ENCODE measurements at places on chromosomes 5 and 9.
A peak's percentile ranks its signal among the peaks of the same experiment; 100 is the strongest.

DNA sequence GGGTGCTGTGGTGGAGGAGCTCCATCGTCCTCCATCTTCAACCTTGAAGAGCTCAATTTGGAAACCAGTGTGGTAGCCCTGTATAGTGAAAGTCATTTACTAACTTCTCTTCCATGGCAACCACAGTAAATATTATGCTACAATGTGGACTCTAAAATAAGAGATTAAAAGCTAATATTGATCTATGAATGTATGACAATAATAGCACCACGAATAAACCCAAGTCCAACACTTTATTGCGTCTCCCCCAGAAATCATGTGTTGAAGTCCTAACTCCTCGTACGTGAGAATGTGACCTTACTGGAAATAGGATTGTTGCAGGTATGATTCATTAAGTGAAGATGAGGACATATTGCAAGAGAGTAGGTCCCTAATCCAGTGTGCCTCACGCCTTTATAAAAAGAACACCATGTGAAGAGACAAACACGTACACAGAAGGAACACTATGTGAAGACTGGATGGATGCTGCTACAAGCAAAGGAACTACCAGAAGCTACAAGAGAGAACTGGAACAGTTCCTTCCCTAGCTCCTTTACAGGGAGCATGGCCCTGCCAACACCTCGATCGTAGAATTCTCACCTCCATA lies 276.2 kb downstream of the PDE4D start:
- no peak for DNase-seq

DNA sequence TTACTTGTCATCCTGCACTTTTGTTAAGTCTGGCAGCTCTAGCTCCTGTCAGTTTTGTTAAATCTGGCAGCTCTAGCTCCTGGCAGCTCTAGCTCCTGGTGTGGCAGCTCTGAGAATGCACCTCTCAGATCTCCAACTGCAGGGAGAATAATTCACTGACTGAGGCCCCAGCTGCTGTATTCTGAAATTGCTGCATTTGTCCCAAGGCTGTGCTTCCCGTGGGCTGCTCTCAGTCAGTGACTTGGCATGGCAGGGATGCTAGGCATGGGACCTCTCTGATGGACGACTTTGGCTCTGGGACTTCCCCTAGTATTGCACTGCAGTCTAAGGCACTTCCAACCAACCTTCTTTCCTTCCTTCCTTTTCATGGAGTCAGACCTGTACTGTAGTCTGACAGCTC lies 475.7 kb downstream of the CCDC171 start:
- DNase-seq, result peak; percentile 28

- DNase-seq, result no peak
These were observed 8.1 kb upstream of the ROR2 start for GRCh38 chr9:91958174-91958573.

DNA sequence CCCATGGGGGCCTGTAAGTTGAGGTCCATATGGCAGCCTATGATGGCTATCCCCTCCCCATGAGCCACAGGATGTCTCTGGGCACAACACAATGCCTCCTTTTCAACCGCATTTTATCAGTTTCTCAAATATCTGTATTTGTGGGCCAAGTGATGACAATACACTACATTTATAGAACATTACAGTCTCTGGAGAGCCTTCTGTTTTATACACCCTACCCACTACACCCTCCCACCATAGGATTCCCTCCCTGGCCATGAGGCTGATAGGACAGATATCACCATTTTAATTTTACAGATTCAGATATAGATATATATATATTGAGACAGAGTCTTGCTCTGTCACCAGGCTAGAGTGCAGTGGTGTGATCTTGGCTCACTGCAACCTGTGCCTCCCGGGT lies 236.8 kb downstream of the ENC1 start:
- DNase-seq, result no peak

DNA sequence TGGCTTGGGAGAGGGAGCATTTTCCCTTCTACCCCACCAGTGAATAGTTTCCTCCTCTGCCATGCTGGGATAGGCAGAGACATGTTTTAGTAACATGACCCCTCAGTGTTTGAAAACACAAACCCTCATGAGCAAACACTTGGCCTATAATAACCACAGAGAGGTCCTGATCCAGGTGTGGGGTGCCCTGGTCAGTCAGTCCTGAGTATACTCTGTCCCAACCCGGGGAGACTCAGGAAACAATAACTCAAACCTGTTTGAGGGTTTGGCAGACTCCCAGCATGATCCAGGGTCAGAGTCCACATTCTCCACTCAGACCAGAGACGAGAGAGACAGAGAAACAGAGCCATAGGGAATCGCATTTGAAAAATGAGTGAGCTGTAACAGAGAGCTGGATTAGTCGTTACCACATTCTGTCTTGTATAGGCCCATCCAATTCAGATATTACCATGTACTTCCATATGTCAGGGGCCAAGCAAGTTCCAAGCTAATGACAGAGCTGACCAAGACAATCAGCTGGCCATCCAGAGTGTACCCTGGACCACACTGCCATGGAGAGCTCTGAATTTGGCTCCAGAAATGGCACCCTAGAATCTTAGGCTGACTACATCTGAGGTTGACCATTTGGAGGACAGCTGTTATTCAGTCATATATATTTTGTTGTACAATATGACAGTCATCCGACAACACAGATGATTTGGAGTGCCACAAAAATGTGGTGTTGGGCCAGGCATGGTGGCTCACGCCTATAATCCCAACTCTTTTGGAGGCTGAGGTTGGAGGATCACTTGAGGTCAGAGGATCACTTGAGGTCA lies 4.2 kb upstream of the CA9 start:
- DNase-seq, result peak; percentile 73

- no peak for DNase-seq
These were observed 7.0 kb upstream of the C9 start for GRCh38 chr5:39371367-39371635.

- peak; percentile 88 for DNase-seq
These were observed 35.5 kb upstream of the GLRX start for GRCh38 chr5:95858023-95858461.

DNA sequence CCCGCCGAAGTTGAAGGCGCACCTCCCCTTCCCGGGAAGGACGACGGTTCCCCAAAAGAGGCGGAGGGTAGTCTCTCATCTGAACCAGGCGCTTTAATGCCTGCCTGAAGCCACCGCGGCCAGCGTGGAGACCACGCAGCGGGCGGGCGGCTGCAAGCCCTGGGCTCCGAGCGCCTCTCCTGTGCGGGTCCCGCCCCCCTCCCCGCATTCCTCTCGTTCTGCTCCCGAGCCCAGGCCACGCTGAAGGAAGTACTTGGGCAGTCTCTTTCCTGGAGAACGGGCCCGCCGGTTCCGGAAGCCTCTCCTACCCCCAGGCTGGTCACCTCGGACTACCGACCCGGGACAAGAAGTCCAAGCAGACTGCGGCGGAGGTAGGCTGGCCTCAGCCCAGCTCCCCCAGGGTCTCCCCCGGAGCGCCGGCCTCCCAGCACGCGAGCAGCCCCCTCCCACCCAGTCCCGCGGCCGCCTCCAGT lies 571 bp downstream of the PPIC start:
- DNase-seq, result peak; percentile 49

DNA sequence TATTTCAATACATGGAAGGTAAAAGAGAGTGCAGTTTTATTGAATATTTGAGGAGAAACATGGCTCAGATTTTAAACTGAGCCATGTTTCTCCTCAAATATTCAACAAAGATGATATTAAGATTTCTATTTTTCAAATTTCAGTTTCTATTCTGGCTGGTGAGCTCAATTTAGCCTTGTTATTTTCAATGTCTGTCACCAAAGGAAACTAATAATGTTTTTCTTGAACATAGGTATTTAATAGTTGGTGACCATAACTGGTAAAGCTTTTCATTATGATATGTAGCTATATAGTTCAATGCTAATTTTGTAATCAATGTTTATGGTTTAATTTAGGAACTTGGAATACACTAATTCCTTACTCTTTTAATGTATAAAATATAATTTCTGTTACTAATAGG lies 177.4 kb downstream of the FER start:
- no peak for DNase-seq

DNA sequence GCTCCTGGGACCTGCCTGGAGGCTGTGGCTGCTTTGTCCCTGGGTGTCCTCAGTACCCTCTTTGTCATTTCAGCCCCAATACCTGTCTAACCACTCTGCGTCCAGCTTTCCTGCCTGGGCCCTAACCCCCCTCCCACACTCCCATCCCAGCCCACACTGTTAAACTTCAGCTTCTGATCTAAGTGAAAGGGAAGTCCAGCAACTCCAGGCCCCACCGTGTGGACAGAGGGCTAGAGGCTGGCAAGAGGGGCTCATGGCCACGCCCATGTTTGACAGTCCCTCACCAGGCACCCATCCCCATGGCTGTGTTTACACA lies 56.3 kb downstream of the SEMA4D start:
- no peak for DNase-seq

DNA sequence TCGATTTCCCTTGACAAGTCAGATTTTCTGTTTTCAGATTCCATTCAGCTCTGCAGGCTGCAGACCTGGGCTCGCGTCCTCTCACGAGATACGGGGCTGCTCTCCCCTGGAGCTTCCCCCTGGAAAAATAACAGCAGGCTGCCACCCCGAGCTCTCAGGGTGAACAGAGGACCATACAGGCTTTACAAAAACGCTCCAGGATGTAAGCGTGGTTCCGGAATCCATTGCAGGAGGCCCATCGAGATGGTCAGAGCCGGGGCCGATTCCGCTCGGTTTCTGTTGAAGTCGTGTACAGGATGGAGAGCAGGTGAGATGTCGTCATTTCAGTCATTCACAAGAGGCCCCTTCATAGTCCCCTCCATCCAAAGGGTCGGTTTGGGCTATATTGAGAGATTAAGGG lies 297.7 kb upstream of the IRX4 start:
- DNase-seq, result no peak

DNA sequence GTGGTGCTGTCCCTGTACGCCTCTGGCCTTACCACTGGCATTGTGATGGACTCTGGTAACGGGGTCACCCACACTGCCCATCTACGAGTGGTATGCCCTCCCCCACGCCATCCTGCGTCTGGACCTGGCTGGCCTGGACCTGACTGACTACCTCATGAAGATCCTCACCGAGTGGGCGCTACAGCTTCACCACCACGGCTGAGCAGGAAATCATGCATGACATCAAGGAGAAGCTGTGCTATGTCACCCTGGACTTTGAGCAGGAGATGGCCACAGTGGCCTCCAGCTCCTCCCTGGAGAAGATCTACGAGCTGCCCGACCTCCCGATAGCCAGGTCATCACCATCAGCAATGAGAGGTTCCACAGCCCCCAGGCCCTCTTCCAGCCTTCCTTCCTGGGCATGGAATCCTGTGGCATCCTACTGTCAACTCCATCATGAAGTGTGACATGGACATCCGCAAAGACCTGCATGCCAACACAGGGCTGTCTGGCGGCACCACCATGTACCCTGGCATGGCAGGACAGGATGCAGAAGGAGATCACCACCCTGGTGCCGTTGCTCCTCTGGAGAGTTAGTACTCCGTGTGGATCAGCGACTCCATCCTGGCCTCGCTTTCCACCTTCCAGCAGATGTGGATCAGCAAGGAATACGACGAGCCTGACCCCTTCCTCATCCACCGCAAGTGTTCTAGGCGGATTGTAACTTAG lies 434.2 kb upstream of the RGMB start:
- no peak for DNase-seq

- DNase-seq, result no peak
These were observed 83.8 kb downstream of the UGCG start for GRCh38 chr9:111980398-111980797.

DNA sequence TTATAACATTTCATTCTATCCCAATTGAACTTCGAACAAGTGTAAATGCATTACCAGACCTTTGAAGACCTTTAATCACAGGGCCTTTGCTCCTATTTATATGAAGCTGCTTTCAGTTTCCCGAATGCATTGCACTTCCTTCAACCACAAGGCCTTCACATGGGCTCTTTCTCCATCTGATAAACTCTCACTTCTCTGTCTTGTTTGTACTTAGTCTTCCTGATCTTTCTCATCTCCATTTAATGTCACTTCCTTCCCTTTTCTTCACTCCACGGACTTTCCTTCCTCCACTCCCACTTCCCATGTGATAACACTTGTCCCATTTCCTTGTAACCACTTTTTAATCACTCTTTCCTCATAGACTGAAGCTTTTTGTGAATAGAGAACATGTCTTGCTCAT lies 74.3 kb upstream of the TNC start:
- no peak for DNase-seq

- no peak for DNase-seq
These were observed 45.8 kb upstream of the GARNL3 start for GRCh38 chr9:127218818-127219217.

GRCh38 chr5:31362931-31363568 lies 168.8 kb downstream of the DROSHA start:
- DNase-seq, result no peak

- no peak for DNase-seq
These were observed 91.3 kb upstream of the NFIB start for GRCh38 chr9:14405176-14405706.

DNA sequence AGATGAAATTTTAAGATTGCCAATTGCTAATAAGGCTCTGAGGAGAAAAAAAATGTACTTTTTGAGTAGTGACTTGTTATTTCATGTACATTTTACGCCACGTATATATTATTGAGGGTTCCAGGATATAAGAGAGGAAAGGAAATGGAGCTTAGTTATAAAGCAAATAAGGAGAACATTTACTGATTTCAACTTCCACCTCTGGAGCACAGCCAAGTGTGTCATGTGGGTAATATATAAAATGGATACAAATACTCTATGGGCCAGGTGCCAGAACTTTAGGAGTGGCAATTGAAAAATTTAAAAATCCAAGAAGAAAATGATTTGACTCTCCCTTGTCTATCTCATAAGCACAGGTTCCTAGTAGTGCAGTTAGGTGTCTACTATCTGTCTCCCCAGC lies 45.0 kb upstream of the VLDLR start:
- no peak for DNase-seq

DNA sequence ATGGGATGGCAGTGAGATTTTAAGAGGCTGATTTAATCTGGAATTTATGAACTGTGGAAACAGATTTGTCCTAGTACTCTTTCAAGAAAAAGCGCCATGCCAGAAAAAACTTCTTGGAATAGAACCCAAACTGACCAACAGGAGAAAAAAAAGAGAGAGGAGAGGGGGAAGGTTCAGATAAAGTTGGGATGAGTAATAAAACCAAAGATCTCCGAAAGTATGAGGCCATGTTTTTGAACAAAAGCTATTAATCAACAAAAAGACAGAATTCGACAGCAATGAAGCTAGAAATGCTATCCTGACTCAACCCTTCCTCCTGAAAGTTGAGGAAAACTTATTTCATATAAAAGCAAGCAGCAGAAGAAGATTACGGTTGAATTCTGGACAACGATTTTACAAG lies 135.5 kb downstream of the CEMIP2 start:
- DNase-seq, result no peak

- DNase-seq, result no peak
These were observed 136.4 kb downstream of the SEMA5A start for GRCh38 chr5:9409413-9409960.

- no peak for DNase-seq
These were observed 215.3 kb downstream of the SPOCK1 start for GRCh38 chr5:137283801-137284200.

DNA sequence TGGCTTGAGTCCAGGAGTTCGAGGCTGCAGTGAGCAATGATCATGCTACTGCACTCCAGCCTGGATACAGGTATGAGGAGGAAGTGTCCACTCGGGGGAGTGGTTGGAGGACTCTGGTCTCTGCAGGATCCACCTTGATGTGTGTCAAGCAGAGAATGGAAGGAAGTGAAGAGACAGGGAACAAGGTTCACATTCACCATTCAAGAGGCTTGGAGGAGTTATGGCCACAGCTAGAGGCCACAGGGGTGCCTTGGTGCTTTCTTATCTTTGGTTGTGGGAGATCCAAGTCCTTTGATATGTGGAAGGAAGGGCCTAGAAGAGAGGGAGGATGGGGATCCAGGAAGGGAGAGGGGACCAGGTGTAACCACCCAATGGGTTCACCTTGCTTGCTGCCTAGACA lies 5.4 kb upstream of the CERCAM start:
- DNase-seq, result no peak

- DNase-seq, result peak; percentile 98
These were observed 44.8 kb downstream of the RCL1 start for GRCh38 chr9:4837261-4838188.

All from astrocyte of the spinal cord (primary cell).